ENCODE measurements at places on chromosomes 5 and 9.

GRCh38 chr9:5364294-5365024 lies 24.8 kb upstream of the RLN1 start:
- DNase-seq, result no peak

DNA sequence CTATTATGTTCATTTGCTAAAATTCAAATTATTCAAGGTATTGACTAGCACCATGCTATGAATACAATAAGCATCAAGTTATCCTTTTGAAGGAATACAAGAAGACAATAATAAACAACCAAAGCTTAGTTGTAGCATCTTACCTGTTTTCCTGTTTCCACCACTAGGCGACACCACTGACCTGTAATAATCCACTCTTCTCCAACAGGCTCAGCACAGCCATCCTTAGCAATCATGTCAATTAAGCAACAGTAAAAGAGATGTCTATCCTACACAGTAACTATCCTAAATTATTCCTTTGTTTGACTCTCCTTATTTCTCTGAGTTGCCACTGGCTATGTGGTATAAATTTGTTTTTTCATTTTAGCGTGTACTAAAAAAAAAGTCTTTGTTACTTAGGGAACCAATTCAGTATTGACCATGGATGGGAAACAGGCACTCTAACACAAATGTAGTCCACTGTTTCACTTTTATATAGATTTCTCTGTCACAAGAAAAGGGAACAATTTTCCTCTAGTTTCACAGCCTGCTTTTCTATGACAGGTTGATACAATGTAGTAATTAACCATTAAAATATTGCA lies 46.2 kb downstream of the PCA3 start:
- no peak for DNase-seq

DNA sequence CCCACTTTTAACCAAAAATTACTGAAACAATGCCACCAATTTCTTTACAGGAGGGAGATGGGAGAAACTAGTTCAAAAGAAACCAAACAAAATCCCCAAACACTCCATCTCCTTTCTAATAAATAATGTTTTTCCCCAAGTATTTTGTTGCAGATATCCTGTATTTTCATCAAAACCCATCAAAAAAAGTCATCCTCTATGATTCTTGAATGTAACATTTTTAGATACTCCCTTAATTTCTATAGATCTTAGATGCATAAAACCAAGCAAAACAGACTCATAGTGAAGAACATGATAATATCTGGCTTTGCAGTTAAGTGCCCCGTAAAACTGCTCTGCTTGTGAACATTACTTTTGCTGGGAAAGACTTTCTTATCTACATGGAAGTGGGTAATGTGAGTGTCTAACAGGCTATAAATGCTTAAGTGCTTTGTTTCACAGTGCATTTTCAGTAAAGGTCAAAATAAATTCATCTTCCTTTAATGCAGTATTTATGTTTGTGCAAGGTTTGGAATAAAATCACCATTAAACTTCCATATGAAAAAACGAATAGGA lies 77.3 kb upstream of the TBCA start:
- DNase-seq, result no peak

- DNase-seq, result no peak
These were observed 72.3 kb downstream of the SLCO4C1 start for GRCh38 chr5:102223542-102224477.

GRCh38 chr9:71764463-71764862 lies 3.9 kb downstream of the CEMIP2 start:
- DNase-seq, result no peak

All from esophagus squamous epithelium (tissue), 5 donors.